Activated CD4-positive, alpha-beta T cell treated with anti-CD3 and anti-CD28 coated beads, Interleukin-2, amount 10 ng/mL, durations not matched to agents 24 days and 14 days (primary cell): ENCODE measurements at places on chromosomes 7 and 10. TPM values are rescaled to one million over a fixed set of nuclear protein-coding genes. Genes with fewer than 3 reads are reported as not detected.

The SPRN gene
- not detected in 2 replicates for total RNA-seq

The MET gene
- total RNA-seq: 2.2 and 2.3 TPM in 2 replicates

The NPSR1 gene
- total RNA-seq: not detected in 2 replicates

The PPP1R3C gene
- total RNA-seq: 0.14 and 0.21 TPM in 2 replicates

The MAGI2 gene
- total RNA-seq: 0.12 TPM in 2 replicates

The TRPV5 gene
- not detected in 2 replicates for total RNA-seq

The STEAP1B gene
- total RNA-seq: 0.21 TPM in 1 of 2 replicates, not detected in the other

The CHN2 gene
- 0.33 TPM in 1 of 2 replicates, not detected in the other for total RNA-seq

The HOXA5 gene
- not detected in 2 replicates for total RNA-seq

The IDI2 gene
- not detected in 2 replicates for total RNA-seq
